ENCODE measurements at places on chromosomes 3 and 15.

DNA sequence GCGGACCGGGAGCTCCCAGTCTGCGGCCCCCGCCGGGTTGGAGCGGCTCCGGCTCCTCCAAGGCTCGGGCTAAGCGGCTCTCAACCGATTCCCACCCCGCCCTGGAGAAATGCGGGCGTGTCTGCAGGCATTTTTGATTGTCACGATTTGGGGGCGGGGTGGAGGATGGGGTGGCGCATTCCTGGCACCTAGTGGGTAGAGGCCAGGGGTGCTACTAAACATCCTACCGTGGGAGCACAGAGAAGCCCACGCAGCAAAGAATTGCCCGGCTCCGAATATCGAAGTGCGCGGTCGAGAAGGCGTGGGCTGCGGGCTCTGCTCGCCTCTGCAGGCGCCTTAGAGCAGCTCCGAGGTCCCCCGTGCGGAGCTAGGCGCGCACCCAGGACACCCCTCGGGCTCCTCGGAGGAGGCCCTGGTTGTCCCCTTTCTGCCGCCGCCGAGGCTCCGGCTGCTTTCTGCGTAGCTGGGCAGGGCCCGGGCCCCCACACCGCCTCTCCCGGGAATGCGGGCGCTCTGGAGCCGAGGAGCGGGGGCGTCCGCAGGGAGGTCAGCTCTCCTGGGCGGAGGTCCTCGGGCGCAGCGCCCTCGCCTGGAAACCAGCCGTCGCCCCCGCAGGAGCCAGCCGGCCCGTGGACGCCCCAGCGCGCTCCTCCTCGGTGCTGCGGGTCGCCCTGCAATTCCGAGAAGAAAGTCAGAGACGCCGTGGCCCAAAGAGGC lies 16.5 kb upstream of the LAMP3 start:
- DNase-seq: peak; percentile 10

- DNase-seq: no peak
Observed at GRCh38 chr3:108352176-108352575, 55.8 kb downstream of the HHLA2 start.

DNA sequence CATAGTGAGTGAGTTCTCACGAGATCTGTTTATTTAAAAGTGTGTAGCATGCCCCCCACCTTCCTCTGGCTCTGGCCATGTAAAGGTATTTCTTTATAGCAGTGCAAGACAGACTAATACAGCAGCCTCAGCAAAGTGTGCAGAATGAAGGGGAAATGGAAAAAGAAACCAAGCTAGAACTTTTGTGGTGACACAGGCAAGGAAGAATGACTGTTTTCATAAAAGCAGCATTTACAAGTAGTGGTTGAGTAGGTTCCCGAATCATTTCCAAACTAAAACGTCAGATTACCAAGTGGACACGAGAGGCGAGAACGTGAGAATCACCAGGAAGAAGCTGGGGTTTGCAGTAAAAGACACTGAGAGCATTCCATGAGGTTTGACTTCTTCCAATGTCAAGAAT lies 100.2 kb upstream of the AKAP13 start:
- no peak for DNase-seq

DNA sequence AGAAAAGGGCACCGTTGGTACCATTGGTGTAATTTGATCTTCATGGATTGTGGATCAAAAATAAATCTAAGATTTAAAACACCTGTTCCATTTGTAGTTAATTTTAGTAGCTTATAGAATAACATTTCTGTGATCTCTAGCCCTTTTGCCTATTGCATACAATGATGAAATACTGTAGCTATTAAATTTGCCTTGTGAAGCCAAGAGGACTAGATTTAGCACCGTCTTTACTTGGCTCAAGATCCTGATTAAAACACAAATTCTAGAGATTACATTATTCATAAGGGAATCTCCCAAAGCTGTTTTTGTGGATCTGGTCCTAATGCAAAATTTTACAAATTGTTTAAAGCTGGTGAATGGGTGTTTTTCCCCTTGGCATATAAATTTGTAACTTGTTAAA lies 8.2 kb downstream of the TBC1D23 start:
- no peak for DNase-seq

GRCh38 chr3:160413613-160414248 lies 14.3 kb downstream of the SMC4 start:
- peak; percentile 78 for DNase-seq

- no peak for DNase-seq
Observed at GRCh38 chr3:23723930-23724329, 81.8 kb upstream of the UBE2E1 start.

DNA sequence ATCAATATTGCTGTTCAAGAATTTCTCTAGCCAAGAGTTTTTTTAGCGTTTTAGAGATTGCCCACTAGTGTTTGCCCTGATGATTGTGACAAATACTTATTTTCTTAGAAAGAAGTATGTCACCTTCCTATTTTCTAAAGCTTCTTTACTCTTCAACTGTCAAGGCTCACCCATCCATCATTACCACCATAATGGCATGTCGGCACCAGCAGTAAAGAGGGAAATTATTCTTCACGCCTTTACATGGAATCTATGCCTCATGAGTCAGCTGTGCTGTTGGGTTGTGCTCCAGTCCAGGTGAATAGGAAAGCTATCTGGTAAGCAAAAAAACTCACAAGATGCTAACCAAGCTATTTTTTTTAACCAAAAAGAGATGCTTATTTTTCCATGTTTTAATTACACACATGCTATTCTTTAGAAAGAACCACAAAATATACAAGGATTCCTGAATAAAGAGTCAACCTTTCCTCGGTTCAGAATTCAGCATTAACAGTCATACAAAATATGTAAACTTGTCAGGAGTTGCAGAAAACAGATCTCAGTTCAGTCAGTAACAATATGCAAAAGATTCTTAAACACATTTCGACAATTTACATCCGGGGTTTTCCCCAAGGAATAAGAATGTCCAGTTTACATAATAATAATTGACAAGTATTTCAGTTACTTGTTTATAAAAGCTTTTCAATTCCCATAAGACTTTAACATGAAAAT lies 128.0 kb downstream of the ATP8B4 start:
- no peak for DNase-seq

- DNase-seq: no peak
Observed at GRCh38 chr3:52441091-52441771, 3.7 kb downstream of the SEMA3G start.

DNA sequence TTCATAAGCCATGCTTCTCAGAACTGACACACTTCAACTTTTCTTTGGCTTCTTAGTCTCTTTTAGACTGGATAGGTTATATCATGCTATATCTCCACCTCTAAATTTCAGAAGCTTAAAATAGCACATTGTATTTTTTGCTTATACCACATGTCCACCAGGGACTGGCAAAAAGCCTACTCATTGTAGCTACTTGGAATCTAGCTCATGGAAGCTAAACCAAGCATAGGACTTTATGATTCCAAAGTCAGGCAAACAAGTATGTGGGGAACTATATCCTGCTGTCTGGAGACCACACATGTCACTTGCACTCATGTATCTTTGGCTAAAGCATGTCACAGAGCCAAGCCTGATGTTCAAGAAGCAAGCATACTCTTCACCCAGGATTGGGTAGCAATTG lies 245.0 kb upstream of the RASGRP1 start:
- DNase-seq: no peak

GRCh38 chr15:89199746-89200145 lies 21.6 kb downstream of the RLBP1 start:
- no peak for DNase-seq

DNA sequence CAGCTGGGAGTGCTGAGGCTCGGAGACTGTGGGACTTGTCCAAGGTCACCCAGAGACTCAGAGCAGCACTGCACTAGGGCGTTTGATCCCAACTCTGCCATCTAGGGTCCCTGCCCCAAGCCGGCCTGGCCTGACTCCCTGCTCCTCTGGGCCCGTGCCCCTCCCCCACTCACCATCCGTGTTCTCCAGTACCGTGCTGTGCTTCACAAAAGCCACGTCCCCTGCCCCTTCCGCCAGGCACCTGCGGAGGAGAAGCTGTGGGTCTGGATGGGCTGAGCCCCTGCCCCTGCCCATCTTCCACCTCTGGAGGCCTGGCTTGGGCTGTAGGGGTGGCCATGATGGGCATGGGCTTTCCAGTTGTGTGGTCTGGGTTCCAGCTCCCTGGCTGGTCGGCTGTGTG lies 8.4 kb downstream of the MELTF start:
- DNase-seq: no peak

- DNase-seq: no peak
Observed at GRCh38 chr3:195468391-195468776, 25.6 kb upstream of the ACAP2 start.

GRCh38 chr15:81968691-81969090 lies 77.1 kb downstream of the MEX3B start:
- no peak for DNase-seq

DNA sequence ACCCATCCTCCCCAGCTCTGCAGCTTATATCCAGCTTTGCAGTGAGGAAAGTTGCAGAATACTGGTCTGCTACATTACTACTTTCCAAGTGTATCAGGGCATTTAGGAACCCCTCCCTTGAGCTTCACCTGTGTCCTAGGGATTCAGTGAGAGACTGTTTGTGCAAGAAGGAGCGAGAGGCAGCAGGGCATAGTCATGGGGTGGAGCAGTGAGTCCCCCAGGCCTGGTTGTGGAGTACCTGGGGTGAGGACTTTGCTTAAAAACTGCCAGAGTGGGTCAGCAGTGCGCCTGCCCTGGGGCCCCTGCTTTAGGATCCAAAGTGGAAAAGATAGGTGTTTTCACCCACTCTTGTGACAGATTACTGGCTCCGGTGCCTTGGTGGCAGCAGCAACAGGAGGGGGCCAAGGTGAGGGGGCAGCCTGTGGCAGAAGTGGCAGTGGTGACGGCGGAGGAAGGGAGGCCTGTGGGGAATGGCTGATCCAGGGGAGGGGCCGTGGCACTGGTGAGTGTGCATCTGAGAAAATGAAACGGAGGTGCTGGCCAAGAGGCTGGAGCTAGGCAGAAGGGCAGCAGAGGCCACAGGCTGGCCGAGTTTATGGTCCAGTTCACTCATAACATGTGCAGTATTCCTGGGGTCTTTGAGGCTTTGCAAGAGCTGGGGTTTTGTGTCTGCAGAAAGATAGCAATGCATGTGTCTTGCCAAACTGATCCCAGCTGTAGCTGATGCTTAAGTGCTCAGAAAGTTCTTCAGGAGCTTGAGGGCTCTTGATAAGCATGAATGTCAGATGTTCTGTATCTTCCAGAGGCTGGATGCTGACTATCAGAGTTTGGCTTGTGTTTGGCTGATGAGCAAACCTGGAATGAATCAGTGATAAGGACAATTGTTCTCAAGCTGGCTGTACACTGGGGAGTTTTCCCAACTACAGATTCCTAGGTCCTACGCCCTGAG lies 43.4 kb downstream of the GOLGA6A start:
- no peak for DNase-seq

All from NCI-H1694 treated with DMSO at 0.1 percent for 48 hours (cell line).